Left lung (tissue), 14 donors: ENCODE measurements at places on chromosomes 7 and 10. TPM values are rescaled to one million over a fixed set of nuclear protein-coding genes. Genes with fewer than 3 reads are reported as not detected.

ACSL5 gene
- 82.5 TPM for total RNA-seq

SLC29A4 gene
- 7.3 TPM for total RNA-seq

WNT8B gene
- not detected for total RNA-seq

MLXIPL gene
- total RNA-seq: 1.4 TPM

GPR37 gene
- 2.5 TPM for total RNA-seq

OIT3 gene
- total RNA-seq: not detected
